ENCODE measurements at places on chromosomes 16 and 17.
A peak's percentile ranks its signal among the peaks of the same experiment; 100 is the strongest.

DNA sequence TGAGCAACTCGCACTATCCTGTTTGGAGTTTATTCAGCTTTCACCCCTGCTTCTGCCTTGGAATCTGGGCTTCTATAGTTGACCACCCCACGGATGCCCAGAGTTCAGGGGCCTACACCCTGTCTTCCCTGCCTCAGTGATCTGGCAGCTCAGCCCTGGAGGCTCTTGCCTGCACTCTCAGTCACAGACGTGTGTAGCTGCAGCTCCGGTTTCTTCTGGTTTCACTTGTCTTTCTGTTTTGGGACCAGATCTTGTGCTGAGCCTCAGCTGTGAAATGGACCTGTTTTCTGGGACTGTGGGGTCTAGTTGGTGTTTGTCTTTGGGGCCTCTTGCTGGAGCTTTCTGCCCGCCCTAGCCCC lies 5.8 kb downstream of the GPT2 start:
- DNase-seq, result no peak

DNA sequence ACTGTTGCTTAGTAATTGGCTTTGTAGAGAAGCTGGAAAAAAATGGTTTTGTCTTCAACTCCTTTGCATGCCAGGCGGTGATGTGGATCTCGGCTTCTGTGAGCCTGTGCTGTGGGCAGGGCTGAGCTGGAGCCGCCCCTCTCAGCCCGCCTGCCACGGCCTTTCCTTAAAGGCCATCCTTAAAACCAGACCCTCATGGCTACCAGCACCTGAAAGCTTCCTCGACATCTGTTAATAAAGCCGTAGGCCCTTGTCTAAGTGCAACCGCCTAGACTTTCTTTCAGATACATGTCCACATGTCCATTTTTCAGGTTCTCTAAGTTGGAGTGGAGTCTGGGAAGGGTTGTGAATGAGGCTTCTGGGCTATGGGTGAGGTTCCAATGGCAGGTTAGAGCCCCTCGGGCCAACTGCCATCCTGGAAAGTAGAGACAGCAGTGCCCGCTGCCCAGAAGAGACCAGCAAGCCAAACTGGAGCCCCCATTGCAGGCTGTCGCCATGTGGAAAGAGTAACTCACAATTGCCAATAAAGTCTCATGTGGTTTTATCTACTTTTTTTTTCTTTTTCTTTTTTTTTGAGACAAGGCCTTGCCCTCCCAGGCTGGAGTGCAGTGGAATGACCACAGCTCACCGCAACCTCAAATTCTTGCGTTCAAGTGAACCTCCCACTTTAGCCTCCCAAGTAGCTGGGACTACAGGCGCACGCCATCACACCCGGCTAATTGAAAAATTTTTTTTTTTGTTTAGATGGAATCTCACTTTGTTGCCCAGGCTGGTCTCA lies 6.2 kb upstream of the TMEM235 start:
- DNase-seq, result no peak

DNA sequence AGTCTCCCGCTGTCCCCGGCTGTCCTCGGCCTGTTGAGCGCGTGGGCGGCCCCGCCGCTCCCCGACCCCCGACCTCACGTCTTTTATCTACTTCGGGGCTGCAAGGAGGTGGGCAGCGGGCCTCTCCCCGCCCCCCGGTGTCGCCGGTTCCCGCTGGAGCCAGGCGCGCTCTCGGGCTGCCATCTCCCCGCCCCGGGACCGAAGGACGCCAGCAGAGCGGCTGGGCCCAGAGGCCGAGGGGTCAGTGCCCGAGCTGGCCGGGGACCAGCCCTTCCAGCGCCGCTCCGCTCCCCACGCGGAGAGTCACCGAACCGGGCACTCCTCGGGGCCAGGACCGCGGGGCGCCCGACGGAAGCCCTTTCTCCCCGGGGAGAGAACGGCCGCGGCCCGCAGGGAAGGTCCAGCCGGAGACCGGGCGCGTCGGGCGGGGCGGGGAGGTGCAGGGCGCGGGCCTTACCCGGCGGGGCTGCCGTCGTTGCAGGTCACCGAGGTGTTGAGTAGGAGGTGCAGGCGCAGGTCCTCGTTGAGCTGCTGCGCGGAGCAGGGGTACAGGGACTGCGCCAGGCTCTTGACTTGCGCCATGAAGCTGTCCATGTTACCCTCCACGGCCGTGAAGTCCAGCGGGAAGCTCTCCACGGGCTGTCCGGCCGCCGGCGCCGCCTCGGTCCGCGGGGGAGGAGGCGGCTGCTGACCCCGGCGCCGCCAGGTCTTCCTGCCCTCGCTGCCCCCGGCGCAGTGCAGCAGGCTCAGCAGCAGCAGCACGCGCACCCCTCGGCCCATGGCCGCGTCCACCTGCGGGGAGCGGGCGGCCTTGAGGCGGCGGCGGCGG lies 643 bp downstream of the NOTUM start:
- no peak for DNase-seq

DNA sequence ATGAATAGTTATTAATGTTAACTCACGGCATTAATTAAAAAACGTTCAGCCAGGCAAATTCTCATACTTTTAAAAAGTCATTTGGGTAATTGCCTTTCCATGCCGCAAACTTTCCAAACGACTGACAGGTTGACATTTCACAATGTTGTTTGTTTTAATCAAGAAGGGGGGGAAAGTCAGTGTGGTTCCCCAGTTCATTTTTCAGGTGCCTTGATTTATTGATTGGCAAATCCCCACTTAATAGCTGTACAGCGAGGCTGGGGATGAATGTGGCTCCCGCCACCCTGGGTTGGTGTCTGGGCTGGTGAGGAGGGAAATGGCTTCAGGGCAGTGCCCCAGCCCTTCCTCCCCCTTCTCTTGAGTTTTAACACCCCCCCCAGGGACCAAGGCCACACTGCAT lies 318.0 kb downstream of the SOX9 start:
- DNase-seq, result no peak

DNA sequence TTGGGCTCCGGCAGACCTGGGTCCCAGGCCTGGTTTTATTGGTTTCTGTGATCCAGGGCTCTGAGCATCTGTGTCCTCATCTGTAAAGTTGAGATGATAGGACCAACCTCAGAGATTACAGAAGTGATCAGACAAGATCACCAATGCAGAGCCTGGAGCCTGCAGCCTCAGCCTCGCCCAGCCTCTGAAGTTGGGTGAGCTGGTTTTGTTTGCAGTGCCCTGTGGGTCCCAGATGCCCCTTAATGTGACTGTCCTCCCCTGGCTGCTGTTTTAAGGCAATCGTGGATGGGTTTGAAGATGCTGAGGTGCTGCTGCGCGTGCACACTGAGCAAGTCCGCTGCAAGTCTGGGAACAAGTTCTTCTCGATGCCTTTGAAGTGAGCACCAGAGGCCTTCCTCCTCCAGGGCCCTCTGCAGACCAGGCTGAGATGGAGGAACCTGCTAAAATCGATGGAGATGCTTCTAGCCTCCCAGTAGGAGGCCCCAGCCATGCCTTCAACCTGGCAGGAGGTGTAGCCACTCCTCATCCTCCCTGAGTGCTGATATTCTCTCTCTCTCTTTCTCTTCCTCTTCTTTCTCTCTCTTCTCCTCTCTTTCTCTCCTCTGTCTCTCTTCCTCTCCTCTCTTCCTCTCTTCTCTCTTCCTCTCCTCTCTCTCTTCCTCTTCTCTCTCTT lies 5.6 kb upstream of the MMP15 start:
- no peak for DNase-seq

DNA sequence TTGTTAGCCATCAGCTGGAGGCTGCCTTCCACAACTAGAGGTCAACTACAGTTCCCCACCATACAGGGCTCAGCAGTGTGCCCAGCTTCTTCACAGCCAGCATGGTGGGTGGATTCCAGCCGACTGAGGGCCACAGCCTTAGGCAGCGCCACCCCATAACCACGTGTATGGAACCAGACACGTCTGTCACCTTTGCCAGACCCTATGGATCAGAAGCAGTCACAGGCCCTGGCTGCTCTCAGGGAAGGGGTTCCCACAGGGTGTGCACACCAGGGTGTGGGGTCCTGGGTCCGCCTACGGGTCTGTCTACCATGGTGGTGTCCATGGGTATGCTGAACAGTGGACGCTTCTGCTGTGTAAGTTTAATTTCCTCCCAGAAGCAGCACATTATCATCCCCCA lies 265.0 kb upstream of the FOXF1 start:
- no peak for DNase-seq

DNA sequence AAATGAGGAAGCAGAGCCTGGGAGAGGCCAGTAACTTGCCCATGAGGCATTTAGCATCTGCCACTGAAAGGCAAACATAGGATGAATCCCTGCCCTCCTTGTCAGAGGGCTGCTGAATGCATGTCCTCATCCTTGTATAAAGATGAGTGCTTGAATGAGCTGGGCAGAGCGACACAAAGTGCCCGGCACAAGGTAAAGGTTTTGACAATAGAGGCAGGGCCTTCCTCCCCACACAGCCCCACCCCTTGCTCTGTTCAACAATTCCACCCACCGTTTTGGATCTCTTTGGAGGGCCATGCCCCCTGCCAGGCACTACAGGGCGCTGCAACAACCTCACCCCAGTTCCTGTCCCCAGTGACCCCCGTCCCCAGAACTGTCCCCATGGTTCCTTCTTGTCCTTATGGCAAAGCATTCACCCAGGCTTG lies 1.4 kb upstream of the KRT19 start:
- DNase-seq, result no peak

DNA sequence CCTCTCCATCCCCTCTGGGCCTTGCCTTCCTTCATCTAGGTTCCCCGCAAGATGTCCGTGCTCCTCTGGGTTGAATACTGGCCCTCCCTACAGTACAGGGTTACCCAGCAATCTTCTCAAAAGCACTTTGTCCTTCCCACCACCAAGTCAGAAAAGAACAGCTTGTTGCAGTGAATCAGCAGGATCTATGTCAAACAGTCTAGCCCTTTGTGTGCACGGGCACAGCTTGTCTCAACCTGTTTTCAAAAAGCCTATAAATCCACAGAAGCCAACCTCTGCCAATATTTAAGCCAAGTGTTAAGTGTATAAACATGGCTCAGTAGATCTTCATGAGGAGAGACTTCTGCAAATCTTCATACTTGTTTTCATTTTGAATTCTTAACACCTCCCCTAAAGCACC lies 25.2 kb downstream of the C17orf67 start:
- peak; percentile 24 for DNase-seq

- DNase-seq, result no peak
Observed at GRCh38 chr17:27807567-27808470, 7.5 kb upstream of the NOS2 start.

DNA sequence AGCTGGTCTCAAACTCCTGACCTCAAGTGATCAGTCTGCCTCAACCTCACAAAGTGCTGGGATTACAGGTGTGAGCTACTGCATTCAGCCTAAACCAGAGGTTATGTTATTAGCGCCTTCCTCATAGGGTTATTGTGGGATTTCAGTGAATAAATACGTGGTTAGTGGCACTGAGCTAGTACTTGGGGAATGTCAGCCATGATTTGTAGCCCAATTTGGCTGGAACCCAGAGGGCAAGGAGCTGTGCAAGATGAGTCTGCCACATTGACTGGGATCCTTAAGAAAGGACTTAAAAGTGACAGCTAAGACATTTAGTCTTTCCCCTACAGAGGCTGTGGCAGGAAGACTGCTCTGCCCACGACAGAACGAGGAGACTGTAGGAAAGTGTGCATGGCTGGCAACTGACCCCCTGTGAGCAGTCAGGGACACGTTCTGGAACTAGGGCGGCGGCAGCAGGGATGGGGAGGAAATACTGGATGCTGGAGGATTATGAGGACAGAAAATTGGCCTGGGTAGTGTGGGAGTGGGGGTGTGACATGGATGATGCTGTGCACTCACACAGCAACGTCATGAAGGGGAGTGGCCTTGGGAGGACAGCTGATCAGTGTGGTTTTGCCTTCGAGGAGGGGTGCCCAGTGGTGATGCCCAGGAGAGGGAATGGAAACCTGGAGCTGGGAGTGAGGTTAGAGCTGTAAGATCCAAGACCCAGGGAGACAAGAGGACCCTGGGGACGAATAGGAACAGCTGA lies 14.6 kb downstream of the ATP5PD start:
- peak; percentile 64 for DNase-seq

DNA sequence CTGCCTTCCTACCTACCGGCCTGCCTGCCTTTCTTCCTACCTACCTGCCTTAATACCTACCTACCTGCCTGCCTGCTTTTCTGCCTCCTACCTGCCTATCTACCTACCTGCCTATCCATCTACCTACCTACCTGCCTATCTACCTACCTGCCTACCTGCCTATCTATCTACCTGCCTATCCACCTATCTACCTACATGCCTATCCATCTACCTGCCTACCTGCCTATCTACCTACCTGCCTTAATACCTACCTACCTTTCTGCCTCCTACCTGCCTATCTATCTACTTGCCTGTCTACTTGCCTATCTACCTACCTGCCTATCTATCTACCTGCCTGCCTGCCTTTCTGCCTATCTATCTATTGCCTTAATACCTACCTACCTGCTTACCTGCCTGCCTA lies 383.8 kb upstream of the PSMD7 start:
- no peak for DNase-seq

DNA sequence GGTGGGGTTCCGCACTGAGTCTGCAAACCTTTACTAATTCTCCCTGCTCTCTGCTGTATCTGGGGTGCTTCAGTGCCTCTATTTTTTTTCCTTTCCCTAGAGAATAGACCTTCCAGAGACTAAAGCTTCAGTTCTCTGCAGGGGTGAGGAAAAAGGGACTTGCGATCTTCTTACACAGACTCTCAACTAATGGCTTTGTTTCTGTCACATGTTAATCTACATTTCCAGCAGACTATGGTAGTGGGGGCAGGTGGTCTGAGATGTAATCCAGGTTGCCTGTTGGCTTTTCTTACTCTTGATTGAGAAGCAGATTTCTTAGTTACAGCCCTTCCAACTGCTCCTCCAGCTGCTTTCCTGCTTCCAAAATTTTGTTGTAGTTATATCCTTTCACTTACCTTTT lies 229.0 kb upstream of the NLRP1 start:
- no peak for DNase-seq

GRCh38 chr16:88716601-88717001 lies 10.3 kb downstream of the CTU2 start:
- DNase-seq, result no peak

- no peak for DNase-seq
Observed at GRCh38 chr17:68847711-68848110, 107.5 kb downstream of the ABCA8 start.

- DNase-seq, result no peak
Observed at GRCh38 chr16:82658796-82659195, 32.0 kb downstream of the CDH13 start.

DNA sequence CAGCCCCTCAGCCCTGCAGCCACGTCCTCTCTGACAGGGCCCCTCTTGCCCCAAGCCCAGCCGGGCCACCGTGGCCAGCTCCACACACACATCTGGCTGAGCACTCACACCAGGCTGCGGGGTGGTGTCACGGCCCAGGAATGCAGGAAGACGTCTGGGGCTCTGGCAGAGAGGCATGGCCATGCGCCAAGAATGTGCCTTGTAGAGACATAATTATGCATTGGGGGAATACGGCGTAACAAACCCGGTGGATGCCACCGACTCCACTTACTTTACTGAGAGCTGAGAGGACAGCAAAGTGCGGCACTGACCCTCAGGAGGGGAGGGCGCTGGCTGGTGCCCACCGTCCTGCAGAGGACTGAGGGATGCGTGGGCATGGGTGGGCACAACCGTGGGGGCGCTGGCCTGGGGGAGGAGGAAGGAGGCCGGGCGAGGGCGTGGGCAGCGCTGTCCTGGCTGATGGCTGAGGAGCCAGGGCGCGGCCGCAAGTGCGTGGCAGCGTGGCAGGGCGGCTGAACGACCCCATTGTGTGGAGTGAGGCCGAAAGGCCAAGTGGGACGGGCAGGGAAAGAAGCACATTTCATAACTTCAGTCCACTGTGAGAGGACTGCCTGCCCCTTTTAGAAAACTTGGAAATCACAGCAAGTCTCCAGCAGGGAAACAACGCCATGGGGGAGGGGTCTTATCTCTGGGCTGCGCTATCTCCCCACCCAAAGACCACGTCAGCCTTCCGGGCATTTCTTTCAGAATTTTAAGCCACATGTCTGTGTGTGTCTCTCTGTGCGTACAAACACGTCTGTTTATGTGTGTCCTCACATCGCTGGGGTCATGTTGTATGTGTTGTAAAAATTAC lies 30.6 kb downstream of the METRNL start:
- DNase-seq, result peak; percentile 64
